ENCODE measurements at places on chromosomes 7 and 10. TPM values are rescaled to one million over a fixed set of nuclear protein-coding genes. Genes with fewer than 3 reads are reported as not detected.

DNA sequence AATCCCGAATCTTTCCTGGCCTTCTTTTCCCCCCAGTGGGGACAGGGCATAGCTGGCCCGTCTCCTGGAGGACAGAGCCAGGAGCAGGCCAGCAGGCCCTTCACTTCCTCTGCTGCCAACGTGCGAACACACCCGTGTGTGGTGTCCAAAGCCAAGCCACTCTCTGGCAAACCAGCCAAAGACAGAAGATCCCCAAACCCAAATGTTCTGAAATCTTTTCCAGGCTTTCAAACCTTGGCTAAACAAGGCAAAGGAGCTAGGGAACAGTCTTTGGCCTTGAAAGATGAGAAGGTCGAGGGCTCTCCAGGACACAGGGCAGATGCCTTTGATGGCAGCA, 63.0 kb downstream of the PROSER2 start:
- no peak for DNase-seq

- no peak for DNase-seq
Observed at GRCh38 chr10:75733135-75733890, 301.9 kb downstream of the LRMDA start.

DNA sequence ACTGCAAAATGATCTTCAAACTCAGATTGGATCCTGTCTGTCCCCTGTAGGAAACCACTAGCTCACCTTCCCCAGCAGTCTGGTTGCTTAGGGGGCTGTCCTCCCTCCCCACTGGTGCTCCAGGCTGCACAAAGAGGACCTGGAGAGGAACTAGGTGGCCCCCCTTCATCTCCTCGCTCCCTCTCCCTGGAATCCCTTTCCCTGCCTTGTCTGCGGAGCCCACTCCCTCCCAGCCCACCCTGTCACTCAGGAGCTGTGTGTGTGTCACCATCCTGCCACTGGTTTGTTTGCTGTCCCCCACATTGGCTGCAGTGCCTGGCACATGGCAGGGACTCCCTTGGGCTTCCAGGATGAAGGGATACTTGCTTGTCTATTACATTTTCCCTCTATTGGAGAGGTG, 35.5 kb upstream of the ZMIZ2 start:
- no peak for DNase-seq

- DNase-seq: no peak
Observed at GRCh38 chr10:62734781-62735463, 69.6 kb upstream of the ADO start.

DNA sequence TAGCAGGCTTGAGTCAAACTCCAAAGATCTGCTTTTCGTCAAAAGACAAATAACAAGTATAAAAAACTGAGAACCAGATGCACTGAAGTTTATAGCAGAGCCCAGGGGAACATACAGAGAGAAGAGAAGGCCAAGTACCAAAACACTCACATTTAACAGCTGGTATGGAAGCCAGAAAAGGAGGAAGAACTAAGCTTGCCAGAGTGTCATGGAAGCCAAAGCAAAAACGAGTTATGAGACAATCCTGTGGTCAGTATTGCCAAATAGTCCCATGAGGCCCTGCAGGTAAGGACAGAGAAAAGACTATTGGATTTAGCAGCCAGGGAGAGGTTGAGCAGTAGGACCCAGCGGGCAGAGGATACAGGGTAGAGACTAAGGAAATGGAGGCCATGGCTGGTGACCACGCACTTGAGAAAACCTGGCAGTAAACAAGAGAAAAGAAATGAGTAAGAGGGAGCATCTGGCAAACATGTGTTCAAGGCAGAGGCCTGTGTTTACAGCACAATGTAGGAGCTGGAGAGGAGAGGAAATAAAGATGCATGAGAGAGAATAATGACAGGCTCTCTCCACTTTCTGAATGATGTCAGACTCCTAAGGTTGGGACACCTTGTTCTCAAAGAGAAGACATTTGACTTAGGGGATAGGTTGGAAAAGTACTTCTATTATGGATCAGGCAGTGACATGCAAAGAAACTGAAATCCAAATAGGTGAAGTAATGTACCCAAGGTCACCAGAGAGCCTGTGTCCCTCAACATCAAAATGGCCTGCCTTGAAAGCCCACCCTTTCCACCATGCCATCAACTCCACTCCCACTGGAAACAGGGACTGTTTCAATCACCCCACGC, 9.1 kb downstream of the CREB3L2 start:
- DNase-seq: no peak

GRCh38 chr7:98418636-98419315, 17.9 kb upstream of the BAIAP2L1 start:
- no peak for DNase-seq

DNA sequence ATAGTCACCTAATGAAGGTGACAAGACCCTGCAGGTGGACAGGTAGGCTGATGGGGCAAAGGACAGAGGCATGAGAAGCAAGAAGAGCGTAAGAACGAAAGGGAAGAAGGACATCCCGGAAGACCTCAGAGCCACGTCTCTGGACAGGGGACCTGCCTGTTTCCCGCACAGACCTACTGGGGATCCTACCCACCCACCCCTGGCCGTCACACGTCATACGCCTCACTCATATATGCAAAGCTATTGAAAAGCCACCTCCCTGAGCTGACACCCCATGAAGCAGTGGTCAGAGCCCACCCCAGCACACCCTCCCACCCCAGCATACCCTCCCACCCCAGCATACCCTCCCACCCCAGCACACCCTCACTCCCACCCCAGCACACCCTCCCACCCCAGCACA, 140.6 kb downstream of the GRID1 start:
- DNase-seq: no peak

DNA sequence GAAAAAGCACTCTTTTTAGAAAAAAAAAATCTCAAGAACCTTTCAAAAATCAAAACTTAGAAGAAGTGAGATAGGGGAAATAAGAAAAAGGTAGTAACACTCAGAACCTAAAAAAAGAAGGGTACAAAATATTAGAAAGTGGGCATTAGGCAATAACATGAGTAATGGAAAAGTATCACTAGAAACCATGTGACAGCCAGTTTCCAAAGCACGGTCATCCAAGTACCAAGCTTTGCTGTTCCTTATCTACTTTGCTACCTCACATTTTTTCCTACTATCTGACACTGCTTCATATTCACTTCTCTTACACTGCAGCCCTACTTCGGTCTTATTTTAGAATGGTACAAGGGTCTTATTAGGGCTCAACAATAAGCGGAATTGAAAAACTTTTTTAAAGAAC, 30.3 kb downstream of the IMMP2L start:
- DNase-seq: no peak

DNA sequence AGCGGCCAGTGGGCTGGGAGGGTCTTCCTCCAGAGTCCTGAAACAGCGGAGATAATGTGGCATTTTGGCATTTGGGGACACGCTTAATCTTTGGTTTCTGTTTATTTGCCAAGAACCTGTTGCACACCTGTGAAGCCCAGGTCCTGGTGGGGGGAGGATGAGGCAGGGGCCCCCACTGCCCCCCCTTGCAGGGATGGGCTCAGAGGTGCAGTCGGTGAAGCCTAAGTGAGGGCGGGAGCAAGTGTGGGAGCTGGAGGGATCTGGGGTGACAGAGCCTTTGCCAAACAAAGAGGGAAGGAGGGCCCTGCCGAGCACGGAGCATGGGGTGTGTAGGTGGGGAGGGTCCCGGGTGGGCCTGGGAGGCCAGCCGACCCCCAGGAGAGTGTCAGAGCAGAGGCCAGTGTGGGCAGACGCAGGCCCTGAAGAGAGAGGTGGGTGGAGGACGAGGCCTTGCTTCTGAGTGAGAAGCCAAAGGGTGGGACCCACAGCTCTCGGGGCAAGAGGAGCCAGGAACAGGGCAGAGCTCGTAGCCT, 62.1 kb upstream of the ADGRA1 start:
- no peak for DNase-seq

DNA sequence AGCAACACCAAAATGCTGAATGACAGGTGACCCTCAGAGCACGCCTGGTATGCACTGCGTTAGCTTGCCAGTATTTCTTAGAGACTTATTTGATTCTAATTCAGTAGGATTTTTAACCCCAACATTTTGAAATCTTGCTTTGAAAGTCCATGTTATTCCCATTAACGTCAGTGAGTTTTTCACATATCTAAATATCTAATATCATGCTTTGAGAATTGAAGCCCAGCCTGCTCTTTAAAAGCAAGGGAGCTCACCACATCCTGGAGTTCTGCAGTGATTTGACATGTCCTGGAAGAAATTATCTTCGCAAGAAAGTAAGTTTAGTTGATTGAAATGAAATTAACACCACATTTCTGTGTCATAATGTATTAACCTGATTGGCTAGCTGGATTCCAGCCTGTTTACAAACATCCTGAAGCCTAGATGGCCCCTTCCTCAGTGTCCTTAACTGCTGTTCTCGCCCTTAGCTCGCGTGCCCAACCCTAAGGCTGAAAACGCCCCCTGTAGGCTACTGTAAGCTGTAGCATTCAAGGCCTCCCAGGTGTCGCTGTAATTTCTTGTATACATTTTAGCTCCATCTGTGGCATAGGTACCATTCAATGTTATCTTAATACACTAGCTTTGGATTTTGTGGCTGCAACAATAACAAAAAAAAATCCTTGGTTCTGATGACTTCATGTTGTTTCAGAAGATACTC, 191.5 kb downstream of the MGMT start:
- no peak for DNase-seq

- no peak for DNase-seq
Observed at GRCh38 chr10:98384531-98385133, 30.4 kb downstream of the PYROXD2 start.

DNA sequence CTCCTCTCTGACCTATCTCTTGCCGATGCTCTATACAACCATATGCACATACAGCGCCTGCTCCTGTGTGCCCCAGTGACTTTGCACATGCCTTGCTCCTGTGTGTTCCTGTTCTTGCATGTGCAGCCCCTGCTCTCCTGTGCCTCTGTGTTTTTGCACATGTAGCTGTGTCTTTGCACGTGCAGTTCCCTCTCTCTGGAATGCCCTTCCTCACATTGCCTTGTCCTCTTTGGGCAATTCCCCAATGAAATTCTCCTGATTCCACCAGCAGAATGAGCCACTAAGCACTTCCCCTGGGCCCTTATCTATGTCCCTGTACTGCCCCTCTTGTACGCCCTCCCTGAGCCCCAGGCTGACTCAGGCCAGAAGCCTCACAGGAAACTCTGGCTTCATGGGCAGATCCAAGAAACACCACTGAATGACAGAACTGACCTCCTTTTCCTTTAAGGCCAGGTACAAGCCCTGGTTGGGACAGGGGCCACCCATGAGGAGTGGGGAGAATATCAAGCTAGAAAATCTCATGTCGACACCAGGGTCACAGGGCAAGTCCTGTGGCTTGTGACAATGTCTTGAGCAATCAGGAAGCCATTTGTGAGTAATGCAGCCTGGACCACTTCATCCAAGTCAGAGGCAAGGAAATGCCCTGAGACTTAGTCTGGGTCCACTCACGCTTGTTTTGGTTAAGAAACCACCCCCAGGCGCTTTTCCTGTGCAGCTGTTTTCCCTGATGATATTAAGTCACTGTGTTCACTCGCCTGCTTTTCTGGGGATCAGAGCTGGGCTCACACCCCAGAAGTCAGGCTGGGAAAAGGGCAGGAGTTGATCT, 1.9 kb upstream of the ARHGAP22 start:
- no peak for DNase-seq

The OR2A5 gene
- 0.18 TPM for polyA plus RNA-seq

The CXCL12 gene
- polyA plus RNA-seq: 171 TPM

The MOSPD3 gene
- polyA plus RNA-seq: 31.5 TPM

The MPP7 gene
- polyA plus RNA-seq: 12.2 TPM
